ENCODE measurements at places on chromosomes 1 and 21.

DNA sequence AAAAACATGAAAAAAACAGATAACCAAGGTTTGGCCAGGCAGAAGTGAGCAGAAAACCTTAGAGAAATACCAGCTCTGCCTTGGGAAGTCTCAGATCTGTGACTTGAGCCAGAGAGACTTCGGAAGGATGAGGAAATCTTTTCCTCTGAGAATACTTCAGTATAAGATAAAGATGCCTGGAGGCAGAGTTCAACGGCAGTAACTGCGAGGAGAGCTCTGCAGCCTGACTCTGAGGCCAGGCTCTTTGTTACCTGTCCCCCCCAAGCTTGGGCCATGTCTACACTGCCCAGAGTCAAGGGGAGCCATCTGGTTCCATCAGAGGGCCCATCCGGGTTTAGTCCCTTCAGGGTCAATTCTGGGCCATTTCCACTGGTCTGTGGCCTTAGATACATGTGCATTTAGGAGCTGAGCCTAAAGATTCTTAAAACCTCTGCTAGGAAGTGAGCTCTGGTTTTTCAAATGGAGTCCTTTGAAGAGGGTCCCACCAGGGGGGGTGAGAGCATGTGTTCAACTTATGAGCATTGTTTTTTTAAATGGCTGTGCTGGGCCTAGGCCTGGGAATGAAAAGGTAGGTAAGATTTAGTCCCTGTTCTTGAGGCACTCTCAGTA, 8.7 kb downstream of the KIRREL1 start:
- DNase-seq, result no peak

- no peak for DNase-seq
Measured at GRCh38 chr1:67812226-67812625, 21.0 kb downstream of the GNG12 start.

- DNase-seq, result no peak
Measured at GRCh38 chr1:43881415-43881814, 52.2 kb upstream of the ARTN start.

- no peak for DNase-seq
Measured at GRCh38 chr1:21024918-21025317, 151.8 kb downstream of the EIF4G3 start.

DNA sequence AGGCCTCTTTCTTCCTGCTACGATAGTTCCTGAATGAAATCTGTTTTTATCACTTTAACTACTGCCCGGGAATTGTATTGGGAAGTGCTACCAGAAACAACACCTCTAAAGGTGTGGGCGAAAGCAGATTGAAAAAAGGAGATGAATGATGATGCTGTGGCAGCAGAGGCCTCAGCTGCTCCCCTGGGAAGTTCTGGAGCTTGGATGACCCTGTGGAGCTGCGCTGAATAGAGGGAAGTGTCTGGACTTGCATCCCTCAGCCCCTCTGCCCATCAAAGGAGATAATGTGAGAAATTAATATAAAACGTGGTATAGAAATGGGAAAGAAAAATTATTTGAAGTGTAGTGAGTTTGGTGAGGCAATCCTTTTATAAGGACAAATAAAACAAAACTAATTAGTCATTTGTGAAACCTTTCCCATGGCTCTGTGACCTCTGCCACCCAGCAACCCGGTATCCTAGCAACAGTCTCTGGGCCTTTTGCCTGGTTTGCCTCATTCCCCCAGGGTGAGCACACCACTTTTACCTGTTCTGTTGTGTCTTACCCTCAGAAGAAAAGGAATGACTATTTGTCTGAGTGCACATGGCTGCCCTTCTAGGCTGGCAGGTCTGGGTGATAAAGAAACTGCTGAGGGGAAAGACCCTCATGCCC, 21.3 kb downstream of the OVAAL start:
- DNase-seq, result no peak

GRCh38 chr21:40208206-40208947, 341.1 kb downstream of the PCP4 start:
- DNase-seq, result no peak

- DNase-seq, result no peak
Measured at GRCh38 chr1:94514095-94514727, 27.3 kb downstream of the F3 start.

DNA sequence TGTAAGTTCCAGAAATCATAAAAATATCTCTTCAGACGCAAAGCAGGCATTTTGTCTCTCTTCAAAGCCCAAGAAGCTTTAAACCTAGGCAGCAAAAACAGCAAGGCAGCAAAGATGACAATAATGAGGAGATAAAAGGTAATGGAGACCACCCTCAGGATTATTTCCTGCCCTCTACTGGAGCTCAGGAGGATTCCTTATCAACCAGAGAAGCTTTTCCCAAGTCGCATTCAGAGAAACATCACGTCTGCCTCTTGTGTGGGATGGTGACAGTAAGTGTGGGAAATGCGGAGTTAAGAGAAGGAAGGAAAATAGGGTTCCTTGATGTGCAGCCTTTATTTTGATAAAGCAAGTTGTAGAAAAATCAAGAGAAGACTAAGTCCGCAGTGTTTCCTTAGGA, 365.8 kb downstream of the RGS7 start:
- DNase-seq, result no peak

- DNase-seq, result no peak
Measured at GRCh38 chr1:155198547-155198906, 9.2 kb downstream of the THBS3 start.

- no peak for DNase-seq
Measured at GRCh38 chr21:32887026-32887425, 115.5 kb upstream of the PAXBP1 start.

DNA sequence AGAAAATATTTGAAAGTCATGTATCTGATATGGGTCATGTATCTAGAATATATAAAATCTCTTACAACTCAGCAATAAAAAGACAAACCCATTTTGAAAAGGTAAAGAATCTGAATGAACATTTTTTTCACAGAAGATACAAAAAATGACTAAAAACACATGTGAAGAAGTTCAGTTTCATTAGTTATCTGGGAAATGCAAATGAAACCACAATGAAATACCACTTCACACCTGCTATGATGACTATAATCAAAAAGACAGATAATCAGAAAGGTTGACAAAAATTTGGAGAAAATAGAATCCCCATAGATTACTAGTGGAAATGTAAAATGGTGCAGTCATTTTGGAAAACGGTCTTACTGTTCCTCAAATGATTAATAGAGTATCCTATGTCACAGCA, 631.0 kb downstream of the MRPL39 start:
- no peak for DNase-seq

- no peak for DNase-seq
Measured at GRCh38 chr1:181114574-181115367, 26.3 kb downstream of the IER5 start.

DNA sequence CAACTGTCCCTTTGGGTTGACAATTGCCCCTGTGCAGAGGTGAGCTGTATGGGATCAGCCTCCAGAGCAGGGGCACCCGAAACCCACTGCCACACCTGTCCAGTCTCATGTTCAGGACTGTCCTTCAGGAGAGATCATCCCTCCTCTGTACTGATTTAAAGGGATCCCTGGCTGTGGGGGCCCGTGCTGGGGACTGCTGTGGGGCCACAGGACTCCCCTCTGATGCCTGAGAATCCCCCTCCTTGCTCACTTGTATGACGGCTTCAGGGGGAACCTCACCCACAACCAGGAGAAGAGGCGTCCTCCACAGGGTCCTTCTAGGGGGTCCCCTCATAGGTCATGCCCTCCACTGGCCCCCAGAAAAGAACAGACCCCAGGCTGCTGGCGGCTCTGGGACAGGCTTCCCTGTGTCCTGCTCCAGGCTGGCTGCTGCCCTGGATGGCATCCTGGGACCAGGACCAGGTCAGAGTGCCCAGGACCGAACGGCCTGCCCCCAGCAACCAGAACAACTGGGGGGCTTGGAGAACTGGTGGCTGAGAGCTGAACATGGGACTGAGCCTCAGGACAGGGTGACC, 77.5 kb upstream of the ACTRT2 start:
- DNase-seq, result no peak

Data from GM19239 (cell line).